ENCODE measurements at places on chromosomes 13 and 19.

DNA sequence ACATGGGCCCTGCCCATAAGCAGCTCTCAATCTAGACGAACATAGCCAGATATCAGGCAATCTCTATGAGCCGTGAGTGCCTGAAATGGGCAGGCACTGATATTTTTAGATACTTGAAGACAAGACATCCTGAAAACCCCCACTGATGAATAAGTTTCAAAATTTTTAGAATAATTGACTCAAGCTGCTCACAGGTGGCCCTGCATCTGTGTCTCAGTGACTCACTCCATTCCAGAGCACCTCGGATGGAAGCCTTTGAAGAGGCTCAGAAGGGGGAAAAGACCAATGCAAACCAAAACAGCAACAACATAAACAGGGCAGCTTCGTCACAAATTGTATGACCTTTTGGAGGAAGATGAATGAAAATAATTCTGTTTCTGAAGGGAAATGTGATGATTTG lies 42.8 kb upstream of the SLC46A3 start:
- H3K4me1 ChIP-seq = no peaks in the 10 kb centered on the region

GRCh38 chr19:17109962-17110598 lies 34.5 kb downstream of the MYO9B start:
- no peak overlapping the region for H3K4me3 ChIP-seq
- peaks cover 24% of the 10 kb centered on the region for H3K4me1 ChIP-seq
- H3K36me3 ChIP-seq = peaks cover 4% of the 10 kb centered on the region
- no peak overlapping the region for H3K27ac ChIP-seq
- DNase-seq = no peak
- no peaks in the 10 kb centered on the region for H3K27me3 ChIP-seq

DNA sequence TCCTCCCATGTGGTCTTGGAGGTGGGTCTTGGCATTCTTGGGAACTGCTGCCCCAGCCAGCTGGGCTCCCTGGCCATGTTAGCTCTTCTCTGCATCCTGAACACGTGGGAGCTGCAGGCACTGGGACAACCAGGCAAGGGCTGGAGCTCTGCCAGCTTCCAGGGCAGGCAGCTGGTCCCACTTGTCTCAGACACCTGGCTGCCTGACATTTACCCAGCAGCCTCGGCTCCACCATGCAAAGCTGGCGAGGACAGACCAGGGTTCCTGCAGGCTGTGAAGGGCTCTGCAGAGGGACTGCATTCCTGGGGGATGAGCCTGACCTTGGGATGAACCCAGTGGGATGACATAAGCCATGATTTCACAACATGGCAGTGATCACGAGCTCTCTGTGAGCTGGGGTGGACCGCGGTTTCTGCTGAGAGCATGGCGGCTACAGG lies 99.0 kb upstream of the TSHZ3 start:
- H3K27ac ChIP-seq = no peak overlapping the region
- H3K27me3 ChIP-seq = no peaks in the 10 kb centered on the region
- no peak overlapping the region for H3K4me3 ChIP-seq
- H3K4me1 ChIP-seq = no peaks in the 10 kb centered on the region
- no peak for DNase-seq
- H3K36me3 ChIP-seq = no peaks in the 10 kb centered on the region

- H3K27me3 ChIP-seq = no peaks in the 10 kb centered on the region
- H3K27ac ChIP-seq = no peak overlapping the region
- DNase-seq = no peak
- H3K4me3 ChIP-seq = no peak overlapping the region
- no peaks in the 10 kb centered on the region for H3K36me3 ChIP-seq
- no peaks in the 10 kb centered on the region for H3K4me1 ChIP-seq
Observed at GRCh38 chr13:84867246-84867645, 932.0 kb downstream of the SLITRK6 start.

DNA sequence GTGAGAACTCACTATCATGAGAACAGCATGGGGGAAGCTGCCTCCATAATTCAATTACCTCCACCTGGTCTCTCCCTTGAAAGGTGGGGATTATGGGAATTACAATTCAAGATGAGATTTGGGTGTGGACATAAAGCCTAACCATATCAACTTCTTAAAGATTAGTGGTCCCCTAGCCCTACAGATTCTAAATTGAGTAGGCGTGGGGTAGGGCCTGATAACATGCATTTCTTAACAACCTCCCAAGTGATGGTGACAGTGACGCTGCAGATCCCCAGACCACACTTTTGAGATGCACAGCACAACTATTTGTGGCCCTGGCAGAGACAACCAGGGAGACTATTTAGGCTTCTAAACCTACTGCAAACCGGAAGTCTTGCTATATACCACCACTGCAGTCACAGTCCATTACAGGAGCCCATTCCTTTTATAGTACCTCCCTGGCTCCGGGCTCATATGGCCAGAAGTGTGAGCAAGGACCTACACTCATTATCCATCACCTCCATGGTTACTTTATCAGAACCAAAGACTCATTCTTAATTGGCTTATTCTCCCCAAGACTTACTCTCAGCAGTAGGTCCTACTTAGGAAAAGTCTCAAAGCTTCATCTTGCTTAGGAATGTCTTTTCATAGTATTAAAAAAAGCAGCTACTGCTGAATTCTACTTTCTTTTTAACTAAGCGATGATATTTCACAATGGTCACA lies 2.1 kb upstream of the DPY19L3 start:
- peaks cover 7% of the 10 kb centered on the region for H3K4me1 ChIP-seq
- H3K27ac ChIP-seq = no peak overlapping the region
- no peaks in the 10 kb centered on the region for H3K27me3 ChIP-seq
- no peak for DNase-seq

DNA sequence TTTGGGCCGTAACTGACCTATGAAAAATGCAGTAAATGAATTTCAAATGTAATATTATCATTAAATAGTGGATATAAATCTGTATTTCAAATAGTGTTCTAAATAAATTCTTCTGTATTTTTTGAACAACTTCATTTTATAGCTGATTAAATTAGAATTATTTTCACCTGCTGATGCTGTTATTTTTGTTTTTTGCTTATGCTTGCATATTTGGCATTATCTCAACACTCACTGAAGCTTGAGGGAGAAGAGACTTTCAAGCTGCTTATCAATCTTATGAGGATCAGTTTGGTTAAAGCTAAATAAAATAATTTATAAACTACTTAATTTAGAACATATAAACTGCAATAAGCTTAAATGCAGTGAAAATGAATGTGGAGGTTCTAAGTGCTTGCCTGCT lies 251.3 kb upstream of the PCDH9 start:
- H3K4me1 ChIP-seq = no peaks in the 10 kb centered on the region
- H3K27ac ChIP-seq = no peak overlapping the region
- no peaks in the 10 kb centered on the region for H3K36me3 ChIP-seq

GRCh38 chr19:45528149-45528743 lies 21.0 kb downstream of the VASP start:
- H3K4me1 ChIP-seq = peaks cover 33% of the 10 kb centered on the region
- peak overlapping the region; percentile 40 for H3K27ac ChIP-seq
- no peaks in the 10 kb centered on the region for H3K27me3 ChIP-seq
- peaks cover 26% of the 10 kb centered on the region for H3K36me3 ChIP-seq
- no peak overlapping the region for H3K4me3 ChIP-seq

GRCh38 chr19:51354742-51355148 lies 11.4 kb downstream of the ETFB start:
- H3K36me3 ChIP-seq = peaks cover 10% of the 10 kb centered on the region
- H3K27me3 ChIP-seq = no peaks in the 10 kb centered on the region
- peaks cover 15% of the 10 kb centered on the region for H3K4me1 ChIP-seq
- no peak overlapping the region for H3K4me3 ChIP-seq

- no peak for DNase-seq
- no peak overlapping the region for H3K4me3 ChIP-seq
- no peaks in the 10 kb centered on the region for H3K36me3 ChIP-seq
- H3K27me3 ChIP-seq = no peaks in the 10 kb centered on the region
- H3K27ac ChIP-seq = no peak overlapping the region
Observed at GRCh38 chr13:85724546-85725432, 74.4 kb downstream of the SLITRK6 start.

DNA sequence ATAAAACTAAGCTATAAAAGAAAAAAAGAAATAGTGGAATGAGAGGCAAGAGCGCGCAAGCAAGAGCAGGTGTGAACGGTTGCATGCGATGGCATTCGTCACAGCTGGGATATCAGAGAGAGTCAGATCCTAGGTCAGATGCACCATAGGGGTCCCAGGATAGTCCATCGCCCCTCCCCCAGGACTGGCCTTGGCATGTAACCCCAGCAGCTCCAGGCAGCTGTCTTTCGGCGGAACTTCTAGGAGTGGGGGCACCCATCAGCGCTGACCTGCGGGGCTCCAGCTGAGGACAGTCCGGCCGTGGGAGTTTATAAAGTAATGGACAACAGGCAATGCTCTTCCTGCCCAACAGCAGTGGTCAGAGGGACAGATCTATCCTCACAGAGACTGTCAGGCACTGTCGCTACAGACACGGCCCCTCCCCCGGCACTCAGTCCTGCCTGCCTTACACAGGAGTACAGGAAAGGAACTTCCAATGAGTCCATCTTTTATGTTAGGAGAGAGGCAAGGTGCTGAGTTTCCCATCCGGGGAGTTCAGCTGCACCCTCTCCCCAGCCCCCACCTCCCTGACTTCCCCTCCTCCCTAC lies 1.4 kb downstream of the SIAH3 start:
- H3K36me3 ChIP-seq = no peaks in the 10 kb centered on the region
- no peak overlapping the region for H3K4me3 ChIP-seq
- peaks cover 6% of the 10 kb centered on the region for H3K4me1 ChIP-seq
- no peak overlapping the region for H3K27ac ChIP-seq

DNA sequence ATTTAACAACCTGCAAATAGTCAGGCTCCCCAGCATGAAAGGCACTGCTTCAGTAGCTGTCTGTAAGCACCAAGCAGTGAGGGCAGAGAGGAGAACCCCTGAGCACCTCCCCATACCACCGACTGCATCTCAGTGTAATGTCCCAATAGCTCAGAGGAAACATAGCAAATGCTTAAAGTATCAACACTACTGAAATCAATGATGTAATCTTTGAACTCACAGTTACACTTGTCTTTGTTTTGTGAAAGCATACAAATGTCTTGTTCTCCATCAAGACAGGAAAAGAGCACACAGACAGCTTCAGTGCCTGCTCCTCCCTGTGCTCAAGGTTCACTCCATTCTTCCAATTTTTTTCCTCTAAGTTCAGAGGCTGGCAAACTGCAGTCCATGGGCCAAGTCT lies 94.7 kb downstream of the IRS2 start:
- H3K27me3 ChIP-seq = no peaks in the 10 kb centered on the region
- no peak overlapping the region for H3K4me3 ChIP-seq
- H3K4me1 ChIP-seq = no peaks in the 10 kb centered on the region
- no peak overlapping the region for H3K27ac ChIP-seq
- no peaks in the 10 kb centered on the region for H3K36me3 ChIP-seq
- no peak for DNase-seq

- peaks cover 18% of the 10 kb centered on the region for H3K4me1 ChIP-seq
- DNase-seq = no peak
- no peaks in the 10 kb centered on the region for H3K36me3 ChIP-seq
- peak within 1 kb of the TSS; percentile 97 for H3K27ac ChIP-seq
- peak within 1 kb of the TSS; percentile 66 for H3K4me3 ChIP-seq
- no peaks in the 10 kb centered on the region for H3K27me3 ChIP-seq
Observed at GRCh38 chr19:49119411-49120324, at the start of gene PPFIA3. Gene PPFIA3 (plus strand): TSS chr19:49119544. CDS start chr19:49127874, 8,330 bp downstream.

GRCh38 chr19:14441041-14441938 lies 8.2 kb downstream of the PKN1 start:
- no peak overlapping the region for H3K4me3 ChIP-seq
- DNase-seq = no peak
- no peaks in the 10 kb centered on the region for H3K4me1 ChIP-seq
- peaks cover 24% of the 10 kb centered on the region for H3K36me3 ChIP-seq
- no peaks in the 10 kb centered on the region for H3K27me3 ChIP-seq
- no peak overlapping the region for H3K27ac ChIP-seq

- no peak overlapping the region for H3K4me3 ChIP-seq
- H3K36me3 ChIP-seq = no peaks in the 10 kb centered on the region
- H3K27ac ChIP-seq = no peak overlapping the region
- H3K4me1 ChIP-seq = no peaks in the 10 kb centered on the region
Observed at GRCh38 chr19:17703824-17704463, 15.3 kb upstream of the MAP1S start.

GRCh38 chr19:18194554-18195238 lies 1.7 kb downstream of the MPV17L2 start:
- H3K27me3 ChIP-seq = no peaks in the 10 kb centered on the region
- H3K4me1 ChIP-seq = peaks cover 14% of the 10 kb centered on the region
- peak overlapping the region; percentile 73 for H3K27ac ChIP-seq
- peaks cover 10% of the 10 kb centered on the region for H3K36me3 ChIP-seq
- DNase-seq = no peak

GRCh38 chr19:50912727-50913716 lies 1.8 kb upstream of the KLK4 start:
- peaks cover 9% of the 10 kb centered on the region for H3K27me3 ChIP-seq
- H3K36me3 ChIP-seq = no peaks in the 10 kb centered on the region
- peaks cover 4% of the 10 kb centered on the region for H3K4me1 ChIP-seq
- no peak for DNase-seq
- no peak overlapping the region for H3K27ac ChIP-seq

DNA sequence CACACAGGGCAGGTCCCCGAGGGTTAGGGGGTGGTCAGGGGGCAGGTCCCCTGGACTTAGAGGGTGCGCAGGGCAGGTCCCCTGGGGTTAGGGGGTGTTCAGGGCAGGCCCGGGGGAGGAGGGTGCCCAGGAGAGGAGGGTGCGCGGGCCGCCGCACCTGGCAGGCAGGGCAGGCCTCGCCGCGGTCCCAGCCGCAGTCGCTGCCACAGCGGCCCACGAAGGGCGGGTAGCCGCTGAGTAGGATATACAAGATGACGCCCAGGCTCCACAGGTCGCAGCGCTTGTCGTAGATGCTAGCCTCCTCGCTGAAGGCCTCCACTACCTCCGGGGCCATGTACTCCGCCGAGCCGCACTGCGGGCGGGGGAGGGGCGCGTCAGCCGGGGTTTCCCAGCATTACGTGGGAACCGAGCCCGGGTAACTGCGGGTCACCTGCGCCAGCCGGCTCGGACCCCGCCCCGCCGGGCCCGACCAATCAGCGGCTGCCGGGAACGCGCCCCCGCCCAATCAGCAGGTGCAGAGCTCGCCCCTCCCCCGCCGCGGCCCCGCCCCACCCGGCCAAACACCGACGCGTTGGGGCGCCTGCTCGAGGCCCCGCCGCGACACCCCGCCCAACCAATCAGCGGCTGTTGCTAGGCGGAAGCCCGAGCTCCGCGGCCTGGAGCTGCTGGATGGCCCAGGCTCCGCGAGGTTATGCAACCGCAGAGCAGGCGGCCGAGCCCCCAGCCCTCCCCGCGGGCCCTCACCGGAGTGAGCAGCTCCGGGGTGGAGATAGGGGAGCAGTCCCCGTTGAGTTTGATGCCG lies 9.2 kb downstream of the MKNK2 start:
- H3K4me3 ChIP-seq = peak overlapping the region; percentile 32
- peaks cover 39% of the 10 kb centered on the region for H3K36me3 ChIP-seq
- H3K27me3 ChIP-seq = no peaks in the 10 kb centered on the region

Data from HCT116 (cell line).